ENCODE measurements at places on chromosomes 16 and 17.

DNA sequence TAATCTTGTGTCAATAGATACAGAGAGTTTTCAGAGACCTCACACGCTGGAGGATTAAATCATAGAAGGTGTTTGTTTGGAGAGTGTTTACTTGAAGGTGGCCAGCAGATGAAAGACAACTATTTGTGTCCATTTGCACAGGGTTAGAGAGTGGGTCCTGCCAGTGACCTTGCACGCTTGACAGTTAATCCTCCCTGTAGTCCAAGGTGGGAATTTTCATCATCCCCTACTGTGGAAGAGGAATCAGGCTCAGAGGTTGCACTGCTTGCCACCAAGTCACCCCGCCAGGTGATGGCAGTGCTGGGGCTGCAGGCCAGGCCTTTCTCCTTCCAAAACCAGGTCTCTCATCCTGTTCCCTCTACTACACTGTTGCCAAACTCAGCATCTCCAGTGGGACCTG is 12.3 kb downstream of the CDH1 start:
- DNase-seq: no peak

- DNase-seq: no peak
These were observed 24.0 kb upstream of the CIBAR2 start for GRCh38 chr16:85136213-85136701.

GRCh38 chr16:47567321-47567720 is 106.2 kb downstream of the PHKB start:
- DNase-seq: no peak

- no peak for DNase-seq
These were observed 1.2 kb upstream of the YPEL2 start for GRCh38 chr17:59330053-59330942.

- peak; percentile 24 for DNase-seq
These were observed 90.5 kb upstream of the SOX9 start for GRCh38 chr17:72030067-72030899.

- no peak for DNase-seq
These were observed 50.9 kb upstream of the GSE1 start for GRCh38 chr16:85562093-85562786.

DNA sequence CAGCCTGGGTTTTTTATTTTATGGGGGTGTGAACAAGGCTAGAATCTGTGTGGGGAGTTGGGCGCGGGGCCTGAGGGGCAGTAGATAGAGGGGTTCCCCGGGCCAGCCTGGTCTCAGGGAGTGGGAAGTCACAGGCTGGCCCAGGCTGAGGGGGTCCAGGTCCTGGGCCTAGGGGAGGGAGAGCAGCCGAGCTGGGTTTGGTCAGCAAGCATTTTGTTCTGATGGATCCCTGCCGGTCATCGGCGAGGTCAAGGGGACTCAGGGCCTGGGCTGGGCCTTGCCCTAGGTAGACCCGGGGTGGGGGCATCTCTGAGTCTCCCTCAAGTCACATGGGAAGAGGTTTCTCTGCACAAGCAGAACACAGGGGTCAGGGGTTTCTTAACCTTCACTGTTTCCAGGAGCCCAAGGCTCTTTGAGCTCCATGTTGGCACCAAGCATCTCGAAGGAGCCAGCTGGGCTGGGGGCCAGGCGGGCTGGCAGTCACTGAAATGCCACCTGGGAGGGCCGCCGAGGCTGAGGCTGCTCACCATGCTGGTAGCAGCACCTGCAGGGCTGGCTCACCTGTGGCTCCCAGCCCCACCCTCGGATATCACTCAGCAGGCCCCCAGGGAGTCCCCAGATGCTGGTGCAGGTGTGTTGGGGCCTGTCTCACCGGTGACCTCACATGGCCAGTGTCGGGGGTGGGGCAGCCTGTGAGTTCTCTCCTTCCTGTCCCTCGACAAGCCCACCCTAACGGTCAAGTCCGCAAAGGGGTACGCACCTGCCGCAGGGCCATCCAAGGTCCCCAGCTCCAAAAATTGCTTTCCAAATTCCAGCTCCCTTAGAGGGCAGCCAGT is 41.0 kb downstream of the SLC7A5 start:
- DNase-seq: no peak

GRCh38 chr17:37481001-37481665 is 8.6 kb upstream of the DUSP14 start:
- DNase-seq: no peak

GRCh38 chr17:75571197-75571884 is 16.3 kb upstream of the MYO15B start:
- no peak for DNase-seq

DNA sequence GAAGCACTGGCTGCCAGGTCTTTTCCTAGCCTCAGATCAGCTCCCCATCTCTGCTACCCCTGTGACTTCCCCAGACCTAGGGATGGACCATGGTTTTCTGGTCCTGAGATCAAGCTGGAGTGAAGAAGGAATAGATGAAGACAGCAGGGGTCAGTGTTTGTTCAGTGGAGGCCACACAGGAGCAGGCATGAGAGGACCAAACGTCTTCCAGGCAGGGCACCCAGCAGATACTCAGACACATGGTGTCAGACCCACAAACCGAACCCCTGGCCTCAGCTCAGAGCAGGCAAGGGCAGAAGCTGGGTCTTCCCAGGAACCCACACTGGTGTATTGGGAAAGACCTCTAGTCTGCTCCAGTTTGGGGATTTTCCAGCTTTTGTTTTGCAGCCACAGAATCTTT is 189.7 kb downstream of the IRX5 start:
- peak; percentile 25 for DNase-seq

DNA sequence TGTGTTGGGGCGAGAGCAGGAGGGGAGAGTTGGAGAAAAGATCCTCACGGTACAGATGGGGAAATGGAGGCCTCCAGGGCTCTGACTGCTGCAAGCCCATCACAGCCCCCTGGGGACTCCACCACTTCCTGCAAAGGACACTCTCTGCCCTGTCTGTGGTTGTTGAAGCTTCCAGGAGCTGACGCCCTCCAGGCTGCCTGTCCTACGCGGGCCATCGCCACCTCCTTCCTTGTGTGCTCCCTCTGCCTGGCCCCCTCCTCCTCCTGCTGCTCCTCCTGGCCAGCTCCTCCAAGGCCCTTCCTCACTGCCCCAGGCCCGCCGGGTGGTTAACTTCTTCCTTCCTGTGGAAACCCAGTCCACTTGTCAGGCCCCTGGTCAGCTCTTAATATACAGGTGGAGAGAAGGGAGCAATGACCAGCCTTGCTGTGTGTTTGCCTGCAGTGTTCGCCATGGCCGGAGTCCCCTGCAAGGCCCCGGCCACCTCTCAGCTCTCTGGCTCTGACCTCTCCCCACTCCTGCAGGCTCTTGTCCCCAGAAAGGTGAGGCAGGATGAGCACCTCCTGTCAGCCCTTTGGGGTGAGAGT is 18.4 kb upstream of the STAC2 start:
- no peak for DNase-seq

DNA sequence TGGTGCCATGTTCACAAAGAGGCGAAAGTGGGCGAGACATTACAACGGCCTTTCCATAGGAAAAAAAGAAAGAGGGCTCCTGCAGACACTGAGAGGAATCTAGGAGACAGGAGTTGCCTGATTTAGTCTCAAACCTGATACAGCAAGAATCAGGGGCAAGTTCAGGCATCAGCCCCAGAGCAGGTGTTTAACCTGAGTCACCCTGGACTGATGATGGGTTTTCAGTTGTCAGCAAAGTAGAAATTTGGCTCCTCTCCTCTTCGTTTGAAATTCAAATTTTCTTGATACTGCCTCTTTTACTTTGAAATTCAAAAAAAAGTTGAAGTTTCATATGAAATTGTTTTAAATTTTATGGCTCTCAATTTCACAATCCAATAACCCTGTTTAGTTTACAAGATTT is 189.5 kb downstream of the ABCC12 start:
- no peak for DNase-seq
